Activated B cell treated with CpG ODN at 0.5 μM for 24 hours (primary cell): ENCODE measurements at places on chromosomes 4 and X. TPM values are rescaled to one million over a fixed set of nuclear protein-coding genes. Genes with fewer than 3 reads are reported as not detected.
A peak's percentile ranks its signal among the peaks of the same experiment; 100 is the strongest.

SH3RF1 gene
- 6.9 and 7.1 TPM in 2 replicates for total RNA-seq

GRCh38 chrX:148024425-148025148 is 43.5 kb downstream of the FMR1NB start:
- H3K27ac ChIP-seq: peak overlapping the region; percentile 68
- no peak for DNase-seq
- no peak overlapping the region for H3K4me3 ChIP-seq
- no peaks in the 10 kb centered on the region for H3K27me3 ChIP-seq

BST1 gene
- total RNA-seq: 0.49 TPM in 1 of 2 replicates, not detected in the other

UGT2A1 gene
- not detected in 2 replicates for total RNA-seq

- no peak for DNase-seq
- H3K36me3 ChIP-seq: peaks cover 2% of the 10 kb centered on the region
- H3K27me3 ChIP-seq: no peaks in the 10 kb centered on the region
- H3K4me3 ChIP-seq: no peak overlapping the region
- H3K4me1 ChIP-seq: peaks cover 20% of the 10 kb centered on the region
- H3K27ac ChIP-seq: no peak overlapping the region
Observed at GRCh38 chrX:110320381-110320987, 2.6 kb upstream of the AMMECR1 start.

MAOB gene
- not detected in 2 replicates for total RNA-seq

VCX2 gene
- not detected in 2 replicates for total RNA-seq
